ENCODE measurements at places on chromosomes 4 and X. TPM values are rescaled to one million over a fixed set of nuclear protein-coding genes. Genes with fewer than 3 reads are reported as not detected.

DNA sequence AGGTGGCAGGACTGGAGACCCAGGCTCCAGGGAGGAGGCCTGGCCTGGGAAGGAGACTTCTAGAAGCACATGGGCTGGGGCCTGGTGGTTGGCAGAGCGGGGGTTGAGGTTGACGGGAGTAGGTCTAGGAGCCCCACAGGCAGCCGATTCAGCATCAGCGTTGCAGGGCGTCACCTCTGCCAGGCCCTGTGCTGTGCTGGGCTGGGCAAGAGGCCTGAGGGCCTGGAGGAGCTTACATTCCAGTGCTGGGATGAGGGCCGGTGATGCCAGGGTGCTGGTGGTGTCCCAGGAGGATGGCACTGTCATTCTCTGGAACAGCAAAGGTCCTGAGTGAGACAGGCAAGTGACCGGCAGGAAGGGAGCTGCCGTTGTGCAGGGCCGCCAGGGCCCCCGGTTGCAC is 76.6 kb downstream of the SORCS2 start:
- DNase-seq: no peak

Gene GAGE2A
- total RNA-seq: not detected

DNA sequence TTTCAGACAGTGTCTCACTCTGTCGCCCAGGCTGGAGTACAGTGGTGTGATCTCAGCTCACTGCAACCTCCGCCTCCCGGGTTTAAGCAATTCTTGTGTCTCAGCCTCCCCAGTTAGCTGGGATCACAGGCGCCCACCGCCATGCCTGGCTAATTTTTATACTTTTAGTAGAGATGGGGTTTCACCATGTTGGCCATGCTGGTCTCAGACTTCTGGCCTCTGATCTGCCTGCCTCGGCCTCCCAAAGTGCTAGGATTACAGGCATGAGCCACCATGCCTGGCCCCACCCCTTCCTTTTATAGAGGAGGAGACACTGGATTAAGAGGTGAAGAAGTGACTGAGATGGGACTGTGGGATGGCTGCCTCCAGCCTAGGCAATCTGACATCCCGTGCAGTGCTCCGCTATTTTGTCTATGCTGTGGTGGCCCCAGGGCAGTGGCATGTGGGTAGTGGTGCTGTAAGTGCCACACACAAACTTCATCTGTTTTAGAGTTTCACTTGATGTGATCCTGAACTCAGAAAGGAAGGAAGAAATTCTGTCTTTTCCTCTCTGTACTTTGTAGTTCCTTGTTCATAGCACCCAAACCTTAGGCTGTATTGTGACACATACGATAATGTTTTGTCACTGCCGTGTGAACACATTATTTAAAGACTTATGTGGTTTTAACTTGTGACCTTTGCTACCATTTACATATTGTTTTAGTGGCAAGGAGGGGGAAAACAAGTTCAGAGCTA is 48.9 kb downstream of the FNIP2 start:
- no peak for DNase-seq

- no peak for DNase-seq
These were observed 37.9 kb downstream of the FAT1 start for GRCh38 chr4:186685767-186686183.

- no peak for DNase-seq
These were observed 76.8 kb downstream of the PPP2R2C start for GRCh38 chr4:6395466-6396228.

Gene EBP
- total RNA-seq: 68.8 TPM

Gene FATE1
- not detected for total RNA-seq

DNA sequence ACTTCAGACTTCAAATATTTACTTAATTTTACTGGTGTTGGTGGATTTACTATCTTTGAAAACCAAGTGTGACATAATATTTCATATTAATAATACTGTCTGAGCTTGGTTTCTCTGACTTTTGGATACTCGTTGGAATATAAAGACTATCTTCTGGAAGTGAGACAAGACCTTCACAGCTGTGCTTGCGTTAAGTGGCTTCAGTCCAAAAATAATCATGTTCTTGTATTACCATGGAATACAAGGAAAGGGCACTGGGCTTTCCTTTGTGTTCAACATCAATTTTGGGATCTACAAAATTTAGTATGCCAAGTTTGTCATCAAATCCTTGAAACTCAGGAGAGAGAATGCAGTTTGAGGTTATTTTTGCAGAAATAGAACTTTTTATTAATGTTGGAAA is 712.4 kb upstream of the LCORL start:
- no peak for DNase-seq

- DNase-seq: peak; percentile 82
These were observed at the start of gene UNC5C for GRCh38 chr4:95548738-95549245. Gene UNC5C, minus strand, starts transcription at chr4:95548973.

- DNase-seq: no peak
These were observed 18.8 kb downstream of the SLC7A11 start for GRCh38 chr4:138223231-138223910.

GRCh38 chr4:130210864-130211263 is 1114.9 kb downstream of the C4orf33 start:
- no peak for DNase-seq

- no peak for DNase-seq
These were observed 36.0 kb downstream of the HTR2C start for GRCh38 chrX:114619874-114620273.

DNA sequence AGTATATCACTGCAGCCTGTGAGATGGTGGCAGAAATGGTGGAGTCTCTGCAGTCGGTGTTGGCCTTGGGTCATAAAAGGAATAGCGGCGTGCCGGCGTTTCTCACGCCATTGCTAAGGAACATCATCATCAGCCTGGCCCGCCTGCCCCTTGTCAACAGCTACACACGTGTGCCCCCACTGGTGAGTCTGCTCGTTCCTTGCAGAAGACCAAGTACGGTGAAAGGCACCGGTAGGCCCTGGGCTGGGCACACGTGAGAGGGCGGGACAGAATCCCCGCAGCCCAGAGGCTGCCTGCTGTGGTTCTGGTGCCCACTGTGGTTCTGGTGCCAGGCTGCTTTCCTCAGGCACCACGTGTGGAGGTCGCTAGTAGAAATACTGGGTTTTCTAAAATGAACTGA is 31.2 kb upstream of the MSANTD1 start:
- peak; percentile 8 for DNase-seq

- DNase-seq: no peak
These were observed 893 bp upstream of the GAB3 start for GRCh38 chrX:154751669-154752271.

Gene CFP
- 3.9 TPM for total RNA-seq

DNA sequence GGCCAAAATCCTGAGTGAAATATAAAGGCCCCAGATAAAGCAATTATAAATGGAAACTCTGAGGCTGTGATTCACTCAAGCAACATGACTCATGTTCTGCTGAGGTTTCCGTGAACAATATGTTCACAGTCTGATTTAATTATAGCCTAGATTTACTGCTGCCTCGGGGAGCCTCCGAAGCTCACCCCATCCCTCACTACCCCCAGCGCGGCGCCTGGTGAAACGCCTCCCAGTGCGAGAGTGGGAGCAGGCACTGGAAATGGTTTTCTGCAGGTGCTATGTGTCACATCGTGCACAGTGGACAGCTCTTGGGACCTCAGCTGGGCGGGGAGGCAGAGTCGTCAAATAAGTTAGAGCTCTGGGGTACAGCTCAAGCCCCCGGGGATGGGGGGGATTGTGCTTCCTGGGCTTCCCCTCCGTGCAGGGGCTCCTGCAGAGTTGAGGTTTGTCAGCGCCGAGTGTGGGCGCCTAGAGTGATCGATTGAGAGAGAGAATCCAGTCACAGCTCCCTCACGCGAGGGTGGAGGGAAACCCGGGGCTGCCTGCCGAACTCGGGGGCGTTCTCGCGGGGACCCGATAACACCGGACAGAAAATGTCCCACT is 110.6 kb downstream of the PHKA2 start:
- peak; percentile 58 for DNase-seq

Gene NEIL3
- 0.32 TPM for total RNA-seq

Gene ODAPH
- total RNA-seq: not detected

GRCh38 chrX:45527834-45528233 is 327.2 kb upstream of the DIPK2B start:
- no peak for DNase-seq

DNA sequence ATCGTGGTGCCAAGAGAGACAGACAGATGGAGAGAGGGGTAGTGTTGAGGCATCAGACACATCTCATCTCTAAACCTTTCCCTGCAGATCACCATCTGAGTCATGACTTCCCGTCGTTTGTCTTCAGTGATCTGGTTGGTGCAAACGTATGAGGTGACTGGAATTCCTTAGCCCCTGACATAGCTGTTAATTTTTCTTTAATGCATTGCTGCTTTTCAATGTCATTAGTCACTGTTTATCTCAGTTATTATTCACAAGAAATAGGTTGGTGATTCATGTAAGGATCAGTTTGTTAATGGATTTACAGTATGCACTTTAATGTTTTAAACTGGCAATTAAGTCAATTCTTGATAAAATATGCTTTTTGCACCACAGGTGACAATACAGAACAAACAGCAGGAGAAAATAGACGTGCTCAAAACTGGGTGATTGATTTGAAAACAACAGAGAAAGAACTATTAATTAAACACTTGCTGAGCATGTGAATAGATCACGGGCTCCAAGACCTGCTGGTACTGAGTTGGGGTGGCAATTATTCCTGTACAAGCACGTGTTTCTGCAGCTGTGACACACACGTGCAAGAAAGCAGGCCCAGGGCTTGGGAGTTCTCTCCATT is 1.3 kb upstream of the TMEM154 start:
- DNase-seq: no peak

DNA sequence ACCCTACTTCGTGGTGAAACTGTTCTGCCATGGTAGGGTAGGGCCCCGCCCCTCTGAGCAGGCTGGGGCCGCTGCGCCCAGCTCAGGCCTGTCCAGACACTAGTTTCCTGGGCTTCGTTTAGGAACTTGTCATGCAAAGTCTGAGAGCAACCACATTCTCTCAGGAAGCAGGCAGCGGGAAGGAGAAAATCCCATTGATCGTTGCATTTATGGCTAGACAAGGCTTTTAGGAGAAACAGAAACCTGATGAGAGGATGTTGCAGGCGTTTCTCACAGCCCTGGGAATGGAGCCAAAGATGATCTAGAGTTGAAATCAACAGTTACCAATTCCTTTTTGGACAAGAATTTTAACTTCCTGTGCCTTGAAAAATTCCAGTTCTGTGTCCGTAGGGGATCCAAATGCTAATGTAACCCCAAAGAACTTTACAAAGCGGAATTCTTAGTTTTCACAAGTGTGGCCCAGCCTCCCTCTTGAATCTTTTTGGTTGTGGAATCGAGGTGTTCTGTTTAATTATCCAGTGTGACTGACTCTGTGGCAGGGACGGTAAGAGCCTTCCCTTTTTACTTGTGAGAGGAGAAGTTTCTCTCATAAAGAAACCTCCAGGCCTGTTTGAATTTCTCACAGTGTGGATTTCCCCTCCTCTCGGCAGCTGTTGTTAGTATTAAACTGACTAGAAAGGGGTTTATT is 4.5 kb upstream of the CXCL9 start:
- DNase-seq: no peak

DNA sequence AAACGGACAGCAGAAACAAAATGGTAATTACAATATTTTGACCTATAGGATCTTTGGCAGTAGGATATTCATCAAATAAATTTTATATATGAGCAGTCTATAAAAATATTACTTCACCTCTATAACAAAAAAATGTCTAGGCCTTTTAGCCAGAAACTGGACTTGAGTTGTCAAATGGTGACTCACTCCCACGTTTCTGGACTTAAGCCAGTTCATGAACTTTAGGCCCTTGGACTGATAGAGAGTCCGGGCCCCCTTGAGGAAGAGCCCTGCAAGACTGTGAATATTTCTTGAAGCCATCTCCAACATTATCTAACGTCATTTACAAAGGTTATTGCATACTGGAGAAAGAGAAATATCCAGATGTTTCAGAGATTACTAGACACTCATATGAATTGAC is 106.8 kb upstream of the FAM47A start:
- no peak for DNase-seq

- DNase-seq: peak; percentile 72
These were observed 46.4 kb downstream of the PRPS1 start for GRCh38 chrX:107674480-107675364.

GRCh38 chrX:110167952-110168451 is 149.9 kb downstream of the AMMECR1 start:
- DNase-seq: no peak

Gene NAA11
- total RNA-seq: not detected

DNA sequence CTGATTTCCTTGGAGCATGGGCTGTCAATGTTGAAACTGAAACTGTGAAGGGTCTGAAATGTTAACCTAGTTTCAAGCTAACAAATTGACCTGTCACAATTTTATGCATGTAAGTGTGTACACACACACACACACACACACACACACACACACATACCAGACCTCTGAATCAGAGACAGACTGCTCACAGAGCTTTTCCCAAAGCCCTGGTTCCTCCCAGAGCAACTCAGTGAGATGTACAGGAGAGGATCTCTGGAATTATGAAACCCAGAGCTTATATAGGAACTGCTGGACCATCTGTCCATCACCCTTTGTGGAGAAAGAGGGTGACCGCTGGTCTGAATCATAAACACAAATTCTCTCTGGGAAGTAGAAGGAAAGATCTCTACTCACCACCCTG is 228.1 kb upstream of the PRPS2 start:
- no peak for DNase-seq

Gene TBC1D1
- total RNA-seq: 116 TPM

Gene AKAP4
- not detected for total RNA-seq

DNA sequence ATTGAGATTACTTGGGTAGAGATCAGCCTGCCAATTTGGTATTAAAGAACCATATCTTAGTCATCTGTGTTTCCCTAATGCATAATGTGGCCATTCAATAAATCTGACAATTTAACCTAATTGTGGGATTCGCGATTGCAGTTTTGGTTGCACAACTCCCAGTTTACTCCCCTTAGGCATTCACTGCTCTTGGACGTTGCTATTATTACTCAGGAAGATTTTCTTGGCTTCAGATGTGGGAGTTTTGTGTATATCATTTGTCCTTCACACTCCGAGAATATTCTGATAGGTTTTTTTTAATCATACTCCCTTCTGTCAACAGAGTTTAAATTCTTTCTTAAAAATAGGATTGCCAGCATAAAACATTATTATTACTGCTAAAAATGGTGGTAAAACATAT is 22.0 kb upstream of the TRPC3 start:
- no peak for DNase-seq

DNA sequence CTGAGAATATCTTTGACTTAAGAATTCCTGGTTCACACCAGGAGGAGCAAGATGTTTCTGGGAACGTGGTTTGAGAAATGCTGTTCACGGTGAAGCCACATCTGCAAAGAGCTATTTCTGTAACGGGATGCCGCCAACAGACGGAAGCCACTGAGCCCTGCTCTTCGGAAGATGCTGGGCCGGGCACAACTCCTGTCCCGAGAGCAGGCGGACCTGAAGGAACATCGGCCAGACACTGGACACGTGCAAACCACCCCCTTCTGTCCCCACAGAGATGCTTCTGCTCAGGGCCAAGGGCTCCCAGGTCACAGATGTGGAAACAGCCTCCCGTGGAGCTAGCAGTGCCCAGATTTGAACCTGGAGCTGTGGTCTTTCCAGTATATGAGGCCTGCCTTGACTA is 24.3 kb downstream of the HMX1 start:
- no peak for DNase-seq

Gene RHOXF1
- total RNA-seq: 0.34 TPM

GRCh38 chr4:15197005-15197404 is 194.7 kb downstream of the CPEB2 start:
- DNase-seq: no peak
